ENCODE measurements at places on chromosomes 1 and 21. TPM values are rescaled to one million over a fixed set of nuclear protein-coding genes. Genes with fewer than 3 reads are reported as not detected.

DNA sequence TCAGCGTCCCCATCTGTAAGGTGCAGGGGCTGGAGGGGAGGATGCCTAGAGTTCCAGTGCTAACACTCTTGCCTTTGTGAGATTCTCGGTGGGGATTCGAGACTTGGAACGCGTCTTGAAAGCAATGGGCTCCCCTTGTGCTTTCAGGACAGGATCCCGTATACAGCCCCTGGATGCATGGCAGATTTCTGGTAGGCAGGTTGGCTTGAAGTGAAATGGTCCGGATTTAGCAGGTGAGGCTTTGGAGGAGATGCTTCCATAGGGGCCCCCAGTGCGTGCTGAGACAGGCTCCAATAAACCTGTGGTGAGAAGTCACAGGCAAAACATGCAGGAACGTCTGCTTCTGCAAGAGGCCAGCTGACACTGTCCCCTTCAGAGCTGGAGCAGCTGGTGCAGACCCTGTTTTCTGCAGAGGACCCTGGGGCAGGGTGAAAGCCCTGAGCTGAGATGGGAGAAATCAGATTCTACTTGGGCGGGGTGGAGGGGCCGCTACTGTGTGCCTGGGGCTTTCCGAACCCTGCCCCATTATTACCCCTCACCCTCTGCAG is 270.4 kb downstream of the PTPRU start:
- no peak for DNase-seq

Gene PDC
- total RNA-seq = not detected

DNA sequence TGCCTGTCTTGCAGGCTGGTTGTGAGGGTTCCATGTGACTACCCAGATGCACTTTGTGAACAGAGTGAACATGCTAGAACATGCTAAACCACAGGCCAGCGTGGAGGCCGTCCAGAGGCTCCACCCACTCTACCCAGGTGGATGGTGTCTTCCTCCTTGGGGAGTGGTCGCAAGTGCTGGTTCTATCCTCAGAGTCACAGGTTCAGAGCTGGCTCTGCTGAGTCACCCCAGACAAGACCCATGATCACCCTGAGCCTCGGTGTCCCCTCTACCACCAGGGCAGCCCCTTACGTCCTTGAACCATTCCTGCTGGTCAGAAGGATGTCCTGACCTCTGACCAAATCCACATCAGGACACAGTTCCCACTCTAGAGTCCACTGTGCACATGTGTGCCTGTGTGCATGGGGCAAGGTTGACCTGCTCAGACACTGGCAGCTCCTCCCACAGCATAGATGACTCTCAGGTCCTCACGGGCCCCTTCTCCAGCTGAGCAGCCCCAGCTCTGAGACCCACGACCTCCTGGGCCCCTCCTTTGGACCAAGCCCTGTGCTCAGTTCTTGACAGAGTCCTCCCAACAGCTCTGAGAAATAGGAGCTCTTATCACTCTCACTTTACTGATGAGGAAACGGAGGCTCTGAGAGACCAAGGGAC is 391.8 kb downstream of the MATN1 start:
- no peak for DNase-seq

GRCh38 chr1:107298526-107298925 is 157.7 kb downstream of the NTNG1 start:
- DNase-seq = no peak

- peak; percentile 73 for DNase-seq
Observed at GRCh38 chr1:160419150-160419837, 18.9 kb downstream of the VANGL2 start.

DNA sequence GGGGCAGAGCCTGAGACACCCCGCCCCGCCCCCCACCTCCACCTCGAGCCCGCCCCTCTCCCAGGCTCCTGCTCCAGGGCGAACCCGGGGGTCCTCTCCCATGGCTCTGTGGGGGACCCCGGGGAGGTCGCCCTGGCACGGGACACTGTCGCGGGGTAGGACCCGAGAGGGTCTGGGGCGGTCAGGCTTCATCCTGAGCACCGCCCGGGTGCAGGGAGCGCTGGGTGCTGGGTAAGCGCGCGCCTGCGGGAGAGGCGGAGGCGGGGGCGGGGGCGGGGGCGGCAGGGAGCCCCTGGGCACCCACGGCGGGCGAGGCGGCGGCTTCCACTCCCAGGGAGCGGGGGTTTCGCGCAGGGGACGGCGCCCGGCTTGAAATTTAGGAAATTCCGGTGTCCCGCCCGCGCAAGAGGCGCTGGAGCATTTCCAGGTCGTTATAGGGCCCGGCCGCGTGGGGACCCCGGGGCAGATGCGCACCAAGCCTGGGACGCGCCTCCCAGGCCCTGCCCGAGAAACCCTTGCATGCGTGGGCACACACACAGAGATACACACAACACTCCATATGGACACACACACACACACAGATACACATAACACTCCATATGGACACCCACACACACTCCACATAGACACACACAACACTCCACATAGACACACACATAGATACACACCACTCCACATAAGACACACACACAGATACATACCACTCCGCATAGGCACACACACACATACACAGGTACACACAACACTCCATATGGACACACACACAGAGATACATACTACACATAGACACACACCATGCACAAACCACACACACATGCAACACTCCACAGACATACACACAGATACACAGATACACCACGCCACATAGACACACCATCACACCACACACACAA is 48.7 kb upstream of the SLC19A1 start:
- DNase-seq = peak; percentile 26

Gene MAP3K21
- total RNA-seq = 22.0 TPM

GRCh38 chr1:219712506-219712905 is 99.6 kb upstream of the ZC3H11B start:
- DNase-seq = no peak

- DNase-seq = no peak
Observed at GRCh38 chr1:150165622-150166612, 16.2 kb downstream of the PLEKHO1 start.

Gene HSPG2
- total RNA-seq = 206 TPM
